EL (cell line): ENCODE measurements at places on chromosomes 5 and 9.

GRCh38 chr5:2751592-2752021, at the start of gene IRX2:
Gene IRX2, minus strand, starts transcription at chr5:2751677. Its CDS starts 264 bp downstream, at chr5:2751413.
- peak; percentile 97 for DNase-seq

GRCh38 chr9:113772121-113772810, 103.8 kb upstream of the ZNF618 start:
- peak; percentile 35 for DNase-seq

DNA sequence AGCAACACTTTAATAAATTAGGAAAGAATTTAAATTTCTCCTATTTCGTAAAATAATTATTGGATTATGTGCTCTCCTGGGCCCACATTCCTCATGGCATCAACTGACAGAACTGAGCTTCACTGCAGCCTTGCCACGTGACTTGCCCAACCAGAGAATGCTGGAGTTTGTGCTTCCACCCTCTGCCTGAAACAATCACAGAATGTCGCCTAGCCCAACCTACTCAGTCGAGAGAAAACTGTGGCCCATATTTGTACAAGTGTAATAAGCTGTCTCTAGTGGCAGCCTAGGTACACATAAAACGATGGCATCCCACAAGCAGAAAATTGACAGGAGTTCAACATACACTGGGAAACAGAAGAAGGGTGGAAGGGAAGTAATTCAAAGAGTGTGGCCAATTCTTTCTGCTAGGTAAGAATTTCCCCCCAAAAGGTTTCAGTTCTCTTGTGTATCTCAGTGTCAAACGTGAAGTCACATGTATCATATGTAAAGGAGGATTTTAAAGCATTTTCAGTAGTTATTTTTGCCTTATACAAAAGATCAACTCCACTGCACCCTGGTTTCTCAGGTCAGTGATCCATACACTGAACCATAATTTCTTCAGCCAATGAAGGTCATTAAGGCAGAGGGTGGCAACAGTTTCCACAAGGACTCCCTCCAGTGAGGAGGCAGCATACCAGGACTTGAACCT, 41.7 kb downstream of the ZNF608 start:
- no peak for DNase-seq

DNA sequence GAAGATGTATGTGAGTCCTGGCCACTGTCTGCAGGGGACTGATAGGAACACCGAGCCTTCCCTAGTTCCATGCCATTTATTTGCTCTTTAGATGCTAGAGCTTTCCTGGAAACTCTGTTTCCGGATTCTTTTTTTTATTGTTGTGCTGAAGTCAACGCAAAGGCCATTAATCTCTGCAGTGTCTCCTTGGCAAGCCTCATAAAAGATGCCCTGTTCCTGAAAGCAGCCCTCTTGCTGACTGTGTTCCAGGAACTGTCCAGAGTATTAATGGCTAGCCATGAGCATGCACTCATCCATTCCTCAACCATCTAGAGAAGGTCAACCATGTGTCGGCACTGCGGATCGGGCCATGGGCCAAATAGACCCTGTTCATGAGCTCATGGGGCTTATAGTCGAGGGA, 42.9 kb upstream of the SMAD5 start:
- no peak for DNase-seq

DNA sequence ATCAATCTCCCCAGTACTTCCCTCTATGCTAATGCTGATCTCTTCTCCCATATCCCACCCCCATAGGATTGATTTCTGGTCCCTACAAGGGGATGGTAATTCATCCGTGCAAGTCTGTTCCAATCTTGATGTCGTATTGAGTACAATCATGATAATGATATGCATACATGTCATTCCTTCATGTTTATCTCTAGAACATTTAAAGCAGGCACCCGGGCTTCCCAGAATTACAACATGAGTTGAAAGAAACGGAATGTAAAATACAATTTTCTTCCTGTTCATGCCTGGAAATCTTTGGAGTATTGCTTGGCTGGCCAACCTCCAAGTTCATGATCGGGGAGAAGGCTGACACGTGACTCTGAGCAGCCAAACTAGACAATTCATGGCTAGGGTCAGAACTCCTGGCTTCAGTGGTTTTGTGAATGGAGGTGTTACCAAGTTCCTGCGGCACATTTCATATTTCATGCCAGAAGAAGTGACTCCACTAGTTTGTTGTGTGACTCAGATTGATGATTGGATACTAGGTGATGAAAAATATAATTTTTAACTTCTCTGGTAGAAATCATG, 66.6 kb downstream of the C9orf152 start:
- peak; percentile 99 for DNase-seq
